H54 (cell line): ENCODE measurements at places on chromosomes 11 and 22.

GRCh38 chr11:131932584-131933325 is 562.3 kb downstream of the NTM start:
- DNase-seq = no peak

- peak; percentile 78 for DNase-seq
These were observed 89.8 kb upstream of the PARVA start for GRCh38 chr11:12287374-12288211.

GRCh38 chr11:122137078-122137793 is 21.2 kb upstream of the BLID start:
- DNase-seq = no peak

DNA sequence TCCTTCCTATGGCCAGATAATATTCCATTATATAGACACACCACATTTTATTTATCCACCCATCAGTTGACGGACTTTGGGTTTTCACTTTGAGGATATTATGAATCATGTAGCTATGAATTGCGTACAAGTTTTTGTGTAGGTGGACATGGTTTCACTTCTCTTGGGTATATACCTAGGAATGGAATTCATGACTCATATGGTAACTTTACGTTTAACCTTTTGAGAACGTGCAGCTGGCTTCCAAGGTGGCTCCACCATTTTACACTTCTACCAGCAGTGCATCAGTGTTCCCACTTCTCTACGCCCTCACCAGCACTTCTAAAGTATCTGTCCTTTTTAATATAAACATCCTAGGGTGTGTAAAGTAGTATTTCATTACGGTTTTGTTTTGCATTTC is 112.0 kb downstream of the PLEKHA7 start:
- no peak for DNase-seq
